ENCODE measurements at places on chromosomes 5 and 9. TPM values are rescaled to one million over a fixed set of nuclear protein-coding genes. Genes with fewer than 3 reads are reported as not detected.

DRD1 gene
- 0.72 TPM for polyA plus RNA-seq

DOK3 gene
- 5.1 TPM for polyA plus RNA-seq

FASTKD3 gene
- 27.8 TPM for polyA plus RNA-seq

LCN10 gene
- polyA plus RNA-seq = not detected

MAML1 gene
- polyA plus RNA-seq = 8.4 TPM

LRRTM2 gene
- 6.1 TPM for polyA plus RNA-seq

ABCA1 gene
- 5.1 TPM for polyA plus RNA-seq

ROR2 gene
- 0.74 TPM for polyA plus RNA-seq

FAM163B gene
- 1.5 TPM for polyA plus RNA-seq

FOXD1 gene
- polyA plus RNA-seq = not detected

CCIN gene
- not detected for polyA plus RNA-seq

STARD4 gene
- polyA plus RNA-seq = 60.5 TPM

SLC36A3 gene
- not detected for polyA plus RNA-seq

STKLD1 gene
- 1.1 TPM for polyA plus RNA-seq

CFAP90 gene
- polyA plus RNA-seq = 2.1 TPM

CCNO gene
- polyA plus RNA-seq = 0.16 TPM

PCDHB6 gene
- 1.6 TPM for polyA plus RNA-seq

SMIM32 gene
- polyA plus RNA-seq = 4.9 TPM

PLCXD3 gene
- polyA plus RNA-seq = 6.6 TPM

IL33 gene
- polyA plus RNA-seq = not detected

TXNDC8 gene
- not detected for polyA plus RNA-seq

OLFM1 gene
- polyA plus RNA-seq = 134 TPM

PCDHGA11 gene
- polyA plus RNA-seq = 0.62 TPM

PCDHGA2 gene
- polyA plus RNA-seq = 0.26 TPM

TMEM232 gene
- 7.4 TPM for polyA plus RNA-seq

TMEM252 gene
- not detected for polyA plus RNA-seq

ENTPD8 gene
- polyA plus RNA-seq = not detected

LHX2 gene
- 2.6 TPM for polyA plus RNA-seq

GPRIN1 gene
- polyA plus RNA-seq = 32.3 TPM

WDR31 gene
- polyA plus RNA-seq = 0.59 TPM

RAI14 gene
- polyA plus RNA-seq = 6.0 TPM

MLANA gene
- polyA plus RNA-seq = not detected

PCDHA10 gene
- polyA plus RNA-seq = 6.7 TPM

GPR150 gene
- polyA plus RNA-seq = not detected

SH3RF2 gene
- polyA plus RNA-seq = not detected

BARHL1 gene
- polyA plus RNA-seq = not detected

ZDHHC11 gene
- polyA plus RNA-seq = 11.4 TPM

TMEM174 gene
- not detected for polyA plus RNA-seq

F2RL1 gene
- 0.12 TPM for polyA plus RNA-seq

MEIKIN gene
- not detected for polyA plus RNA-seq

SPZ1 gene
- polyA plus RNA-seq = not detected

CARD19 gene
- 56.0 TPM for polyA plus RNA-seq

DPYSL3 gene
- 736 TPM for polyA plus RNA-seq

HAVCR2 gene
- polyA plus RNA-seq = 1.1 TPM

Data from neural cell (in vitro differentiated cells).